Renal cortex interstitium (tissue), 15 donors: ENCODE measurements at places on chromosomes 5 and 9.
A peak's percentile ranks its signal among the peaks of the same experiment; 100 is the strongest.

DNA sequence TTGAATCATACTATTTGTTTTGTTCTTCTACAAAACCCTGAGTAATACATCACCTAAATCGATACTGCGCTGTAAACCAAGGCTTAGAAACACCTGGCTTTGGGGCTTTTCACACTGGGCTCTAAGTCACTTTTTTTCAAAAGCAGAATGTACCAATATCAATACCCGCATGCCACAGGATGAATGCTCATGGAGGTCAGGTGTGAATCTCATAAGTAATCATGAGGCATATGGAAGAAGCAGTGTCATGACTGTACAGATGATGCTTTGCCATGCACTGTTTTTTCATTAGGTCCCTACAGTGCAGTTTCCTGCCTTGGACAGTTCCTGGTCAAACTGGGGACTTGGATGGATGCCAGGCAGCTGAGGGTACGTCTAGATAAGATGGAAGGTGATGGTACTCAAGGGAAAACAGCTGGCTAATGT lies 49.0 kb upstream of the ATG10 start:
- no peak for DNase-seq

DNA sequence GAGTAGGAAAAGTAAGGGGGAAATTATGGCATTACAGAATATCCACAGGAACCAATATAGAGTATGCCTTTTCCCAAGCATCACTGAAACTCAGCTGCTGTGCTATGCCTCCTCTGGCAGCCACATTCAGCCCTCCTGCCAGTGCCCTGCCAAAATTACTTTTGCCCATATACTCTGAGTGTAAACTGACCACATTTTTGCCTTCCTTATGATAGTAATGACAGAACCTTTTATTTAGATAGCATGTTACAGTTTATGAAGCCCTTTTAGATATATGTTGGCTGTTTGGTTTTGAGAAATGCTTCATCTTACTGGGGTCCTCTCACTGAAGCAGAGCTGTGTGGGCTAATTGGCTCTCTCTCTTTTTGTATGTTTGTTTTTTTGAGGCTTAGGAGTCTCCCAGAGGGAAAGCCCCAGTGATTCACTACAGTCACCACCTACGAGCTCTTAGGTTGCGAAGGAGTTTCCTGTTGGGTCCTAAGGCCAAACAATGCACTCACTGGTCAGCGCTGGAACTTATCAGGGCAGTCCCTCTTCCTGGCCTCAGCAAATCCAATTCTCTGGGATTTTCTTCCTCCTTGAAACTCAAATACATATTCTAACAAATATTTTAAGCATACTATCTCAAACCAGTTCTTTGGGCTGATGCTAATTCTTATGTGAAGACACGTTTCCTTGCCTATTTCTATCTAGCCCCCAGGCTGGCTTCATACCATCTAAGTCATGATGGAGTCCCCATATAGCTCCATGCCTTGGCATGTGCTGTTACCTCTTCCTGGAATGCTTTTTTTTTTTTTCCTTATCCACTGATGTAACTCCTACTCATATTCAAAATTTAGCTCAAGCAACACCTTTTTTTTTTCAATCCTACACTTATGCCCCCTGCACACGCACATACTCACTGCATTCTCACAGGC lies 3.7 kb downstream of the PHF24 start:
- no peak for DNase-seq

- DNase-seq, result no peak
Observed at GRCh38 chr5:132309679-132310078, 15.5 kb downstream of the SLC22A4 start.

GRCh38 chr5:164233791-164234190 lies 728.4 kb downstream of the MAT2B start:
- DNase-seq, result no peak

- no peak for DNase-seq
Observed at GRCh38 chr9:125913551-125913950, 166.4 kb downstream of the PBX3 start.

DNA sequence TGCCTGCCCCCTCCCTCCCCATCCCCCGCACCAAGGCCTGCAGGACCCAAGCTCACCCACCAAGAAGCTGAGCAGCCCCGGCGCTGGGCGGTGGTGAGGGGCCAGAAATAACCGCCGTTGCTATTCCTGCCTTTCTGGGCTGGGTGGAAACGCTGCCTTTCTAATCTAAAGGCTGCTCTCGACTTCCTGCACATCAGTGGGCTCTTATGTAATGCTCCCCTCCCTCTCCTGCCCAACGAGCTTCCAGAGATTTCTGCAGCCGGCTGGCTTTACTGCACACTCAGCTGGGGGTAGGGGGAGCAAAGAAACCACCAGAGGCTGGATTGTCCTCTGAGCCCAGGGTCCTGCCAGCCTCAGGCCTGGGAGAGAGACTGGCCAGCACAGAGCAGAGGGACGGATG lies 6.9 kb upstream of the EGR1 start:
- DNase-seq, result no peak

GRCh38 chr5:56350597-56351170 lies 117.6 kb upstream of the ANKRD55 start:
- DNase-seq, result no peak

- no peak for DNase-seq
Observed at GRCh38 chr9:96688187-96688586, 33.1 kb upstream of the PRXL2C start.

GRCh38 chr9:37036776-37037502 lies 2.9 kb upstream of the PAX5 start:
- DNase-seq, result no peak

- DNase-seq, result no peak
Observed at GRCh38 chr5:140140435-140140834, 14.7 kb downstream of the IGIP start.

GRCh38 chr5:65955746-65956145 lies 29.4 kb downstream of the ERBIN start:
- DNase-seq, result no peak

DNA sequence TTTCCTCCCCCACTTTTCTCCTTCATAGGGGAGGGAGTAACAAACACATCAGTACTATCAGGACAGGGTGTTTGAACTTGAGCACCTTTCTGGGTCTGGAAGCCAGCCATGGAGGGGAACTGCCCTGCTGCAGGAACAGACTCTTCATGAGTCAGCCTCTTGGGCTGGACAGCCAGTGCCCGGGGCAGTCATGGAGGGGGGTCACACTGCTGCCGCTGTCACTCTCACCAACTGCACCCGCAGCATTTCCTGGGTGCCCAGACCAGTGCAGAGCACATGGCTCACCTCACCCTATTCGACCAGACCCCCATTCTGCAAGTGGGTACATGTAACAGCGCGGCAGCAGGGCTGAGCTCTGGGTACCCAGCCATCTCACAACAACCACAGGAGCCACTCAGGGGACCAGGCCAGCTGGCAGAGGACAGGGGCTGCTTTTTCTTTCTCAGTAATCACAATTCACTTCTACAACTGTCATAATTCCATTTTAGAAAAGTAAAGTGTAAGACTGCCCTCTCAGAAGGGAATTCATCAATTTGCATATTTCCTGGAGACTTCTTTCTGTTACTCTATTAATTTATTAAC lies 118.4 kb downstream of the CTNND2 start:
- DNase-seq, result no peak

- DNase-seq, result no peak
Observed at GRCh38 chr9:82295181-82295580, 306.6 kb downstream of the SPATA31D1 start.

DNA sequence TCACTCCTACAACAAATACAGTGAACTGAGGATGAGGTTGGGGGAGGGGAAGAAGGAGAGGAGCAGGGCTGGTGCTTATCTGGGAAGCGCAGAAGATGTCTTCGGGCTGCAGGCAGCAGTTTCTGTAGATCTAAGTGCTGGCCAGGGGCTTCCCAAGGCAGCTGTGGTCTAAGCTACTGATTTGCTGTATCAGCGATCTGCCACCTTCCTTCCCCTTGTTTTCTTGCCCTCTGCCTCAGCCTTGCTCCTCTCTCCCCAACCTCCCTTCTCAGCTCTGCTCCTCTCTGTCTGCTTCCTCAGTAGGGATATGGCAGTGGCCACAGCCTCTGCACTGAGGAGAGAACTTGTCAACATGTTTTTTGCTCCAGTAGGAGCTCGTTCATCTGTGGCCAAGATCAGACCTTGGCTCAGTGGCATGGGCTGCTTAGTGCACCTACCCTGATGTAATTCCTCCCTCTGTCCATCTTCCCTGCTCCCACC lies 42.8 kb upstream of the IL6ST start:
- DNase-seq, result no peak

- DNase-seq, result no peak
Observed at GRCh38 chr5:82164176-82164976, 113.8 kb downstream of the RPS23 start.

DNA sequence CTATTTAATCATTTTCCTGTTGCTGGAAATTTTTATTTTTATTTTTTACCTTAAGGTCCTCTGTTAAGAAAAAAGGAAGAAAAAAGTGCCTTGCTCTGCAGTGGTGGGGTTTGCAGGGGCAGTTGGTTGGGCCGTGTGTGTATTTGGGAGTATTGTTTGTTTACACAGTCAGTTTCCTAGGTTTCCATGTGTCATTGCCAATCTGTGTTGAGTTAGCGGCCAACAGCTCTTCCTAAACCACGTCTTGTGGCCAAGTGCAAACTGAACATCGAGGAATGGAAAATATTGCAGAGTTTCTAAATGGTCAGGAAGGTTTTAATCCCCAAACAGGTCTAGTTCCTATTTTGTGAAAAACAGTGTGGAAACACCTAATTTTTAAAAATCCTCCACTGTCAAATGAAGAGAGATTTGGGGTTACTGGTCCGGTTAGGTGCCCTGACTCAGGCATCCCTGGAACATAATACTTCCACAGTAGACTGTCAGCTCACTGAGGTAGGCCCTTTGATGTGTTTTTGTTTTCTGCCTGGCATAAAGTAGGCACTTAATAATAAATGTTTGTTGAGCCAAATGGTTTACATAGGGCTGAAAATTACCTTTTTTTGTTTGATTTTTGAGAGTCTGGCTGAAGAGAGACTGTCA lies 37.0 kb downstream of the MAMDC2 start:
- DNase-seq, result no peak

DNA sequence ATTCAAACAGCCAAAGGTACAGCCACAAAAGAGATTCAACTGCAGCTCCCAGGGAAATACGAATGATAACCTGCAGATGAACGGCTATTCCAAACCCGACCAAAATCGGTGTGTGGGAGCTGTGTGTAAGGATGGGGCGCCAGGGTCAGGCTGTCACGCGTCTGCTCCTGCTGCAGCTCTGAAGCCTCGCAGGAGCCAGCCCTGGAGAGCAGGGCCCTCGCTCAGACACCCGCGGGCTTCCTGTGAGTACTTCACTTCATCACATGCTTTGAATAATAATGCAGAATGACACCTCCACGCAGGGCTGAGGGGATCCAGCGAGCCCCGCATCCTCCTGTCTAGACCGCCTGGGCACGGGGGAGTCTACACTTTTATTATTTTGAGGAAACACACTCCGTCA lies 307.5 kb upstream of the IRX2 start:
- no peak for DNase-seq

- no peak for DNase-seq
Observed at GRCh38 chr5:178476972-178477754, 113.0 kb downstream of the COL23A1 start.

- no peak for DNase-seq
Observed at GRCh38 chr9:93010056-93010455, 48.4 kb upstream of the SUSD3 start.

DNA sequence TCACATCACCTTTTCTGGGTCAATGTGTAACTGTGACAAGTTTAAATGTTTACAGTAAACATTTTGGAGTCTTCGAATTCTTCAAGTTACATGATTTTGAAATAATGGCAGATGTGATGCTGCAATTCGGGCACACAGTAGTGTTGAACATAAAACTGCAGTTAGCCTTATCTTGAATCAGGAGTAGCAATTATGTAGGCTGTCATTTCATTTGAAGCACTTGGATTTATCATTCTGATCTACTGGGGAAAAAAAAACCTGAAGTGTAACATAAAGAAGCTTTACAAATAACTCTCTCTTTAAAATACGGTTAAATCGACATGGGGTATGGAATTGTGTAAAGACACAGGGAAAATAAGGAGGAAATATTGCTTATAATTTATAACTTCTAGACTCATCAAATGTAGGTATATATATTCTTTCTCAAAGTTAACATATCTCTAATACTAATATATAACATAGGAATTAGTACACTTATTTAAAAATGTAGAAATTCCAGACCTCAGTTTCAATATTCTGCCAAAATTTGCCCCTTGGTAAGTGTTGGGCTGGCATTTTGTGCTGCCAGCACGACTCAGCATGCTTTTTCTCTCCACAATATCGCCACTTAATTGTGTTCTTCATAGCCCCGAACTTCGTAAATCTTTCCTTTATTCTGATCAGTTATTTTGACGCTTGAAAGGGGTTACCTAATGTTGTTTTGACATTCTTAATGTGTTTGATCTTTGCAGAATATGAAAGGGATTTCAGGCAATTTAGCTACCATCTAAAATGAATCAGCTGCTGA lies 226.7 kb downstream of the PRR16 start:
- DNase-seq, result no peak

DNA sequence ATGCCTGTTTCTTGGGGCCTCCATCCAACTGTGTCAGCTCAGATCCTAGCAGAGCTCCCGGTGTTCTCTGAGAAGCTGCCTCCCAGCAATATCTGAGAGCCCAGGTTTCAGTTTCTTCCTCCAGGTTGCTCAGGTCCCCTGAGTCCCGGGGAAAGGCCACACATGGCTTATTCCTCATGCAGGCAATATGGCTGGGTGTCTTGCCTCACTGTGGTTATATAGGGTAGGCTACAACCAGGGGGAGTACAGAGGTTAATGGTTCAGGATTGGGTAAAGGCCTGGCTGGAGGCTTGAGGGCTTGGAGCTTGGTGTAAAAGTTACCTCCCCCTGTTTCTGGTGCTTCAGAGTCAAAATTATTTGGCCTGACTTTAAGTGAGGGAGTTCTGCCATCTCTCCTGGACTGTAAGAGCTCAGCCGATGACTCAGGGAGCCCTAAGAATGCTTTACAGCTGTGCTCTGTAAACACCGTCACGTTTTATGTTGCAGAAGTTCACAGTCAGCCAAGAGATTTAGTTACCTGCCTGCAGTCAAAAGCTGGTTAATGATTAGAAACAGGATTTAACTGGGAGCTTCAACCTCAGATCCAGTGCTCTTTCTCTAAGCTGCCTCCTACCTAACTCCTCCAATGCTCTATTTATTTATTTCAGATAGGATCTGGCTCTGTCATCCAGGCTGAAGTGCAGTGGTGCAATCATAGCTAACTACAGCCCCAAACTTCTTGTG lies 24.3 kb upstream of the UBAP2 start:
- peak; percentile 52 for DNase-seq

GRCh38 chr5:172744123-172745104 lies 26.6 kb downstream of the DUSP1 start:
- DNase-seq, result no peak

DNA sequence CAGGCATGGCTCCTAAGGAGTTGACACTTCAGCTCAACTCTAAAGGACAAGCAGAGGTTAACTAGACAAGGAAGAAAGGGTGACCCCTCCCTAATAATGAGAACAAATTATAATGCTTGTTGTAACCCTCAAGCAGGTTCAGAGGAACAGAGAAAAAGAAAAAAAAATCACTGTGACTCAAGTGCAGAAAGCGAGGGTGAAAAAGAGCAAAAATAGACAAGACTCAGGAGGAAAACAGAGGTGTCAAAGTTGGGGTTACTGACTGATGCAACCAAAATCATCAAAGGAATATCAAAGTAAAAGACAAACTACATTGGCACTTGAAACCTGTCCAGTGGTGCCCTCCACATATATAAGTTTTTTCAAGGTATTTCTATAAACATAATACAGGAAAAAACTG lies 28.4 kb downstream of the FBXW11 start:
- no peak for DNase-seq

- no peak for DNase-seq
Observed at GRCh38 chr5:107885601-107886000, 214.9 kb upstream of the EFNA5 start.

GRCh38 chr9:120768247-120768646 lies 25.0 kb downstream of the FBXW2 start:
- DNase-seq, result no peak

GRCh38 chr9:99666571-99666970 lies 155.1 kb upstream of the NR4A3 start:
- DNase-seq, result peak; percentile 9
